ENCODE measurements at places on chromosomes 5 and 9.

DNA sequence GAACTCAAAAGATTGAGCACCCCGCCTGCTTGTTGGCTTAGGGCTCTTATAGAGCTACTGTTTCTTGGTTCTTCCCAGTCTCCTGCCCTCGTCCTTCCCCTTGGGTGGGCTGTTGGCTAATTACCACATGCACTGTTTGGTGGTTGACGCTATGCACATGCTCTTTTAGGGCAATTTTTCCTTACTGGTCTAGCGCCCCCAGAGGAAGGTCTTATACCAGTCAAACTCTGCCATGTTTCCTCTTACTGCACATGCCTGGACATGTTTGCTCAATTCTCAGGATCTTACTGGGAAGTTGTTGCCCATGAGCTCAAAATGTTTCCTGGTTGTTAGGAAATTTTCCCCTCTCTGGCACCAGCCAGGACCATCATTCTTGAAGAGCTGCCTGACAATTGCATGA is 101.9 kb downstream of the SLC28A3 start:
- DNase-seq = no peak

GRCh38 chr5:88391116-88391515 is 122.5 kb upstream of the TMEM161B start:
- DNase-seq = no peak

DNA sequence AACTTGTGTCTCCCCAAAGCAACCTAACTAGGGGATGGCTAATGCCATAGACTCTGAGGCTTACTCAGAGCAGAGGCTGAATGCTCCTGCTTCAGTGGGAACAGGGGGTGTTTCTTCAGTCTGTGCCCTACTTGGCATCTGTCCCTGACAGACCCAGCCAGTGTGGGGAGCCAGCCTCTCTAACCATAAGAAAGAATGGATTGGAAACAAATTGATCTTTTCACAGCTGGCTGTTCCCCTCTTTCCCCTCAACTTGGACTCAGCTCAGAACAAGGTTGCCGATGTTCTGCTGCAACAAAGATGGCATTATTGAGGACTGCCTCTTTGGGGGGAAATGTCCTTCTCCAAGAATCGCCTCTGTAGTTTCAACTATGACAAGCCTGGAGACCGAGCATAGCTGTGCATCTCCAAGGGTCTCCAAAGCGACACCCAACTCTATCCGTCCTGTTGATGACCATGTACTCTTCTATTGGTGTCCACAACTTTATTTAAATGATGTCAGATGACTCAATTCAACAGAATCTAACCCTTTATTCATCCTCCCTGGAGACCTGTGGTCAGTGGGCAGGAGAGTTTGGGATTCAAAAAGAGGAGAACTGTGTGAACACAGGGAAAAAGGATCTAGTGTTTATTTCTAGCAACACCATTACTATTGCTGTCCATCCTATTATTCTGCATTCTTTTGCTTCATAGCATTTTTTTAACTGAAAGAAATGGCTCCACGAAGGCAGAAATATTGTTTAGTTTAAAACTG is 24.7 kb upstream of the TNC start:
- no peak for DNase-seq

GRCh38 chr9:92961627-92962302 is 14.4 kb downstream of the FGD3 start:
- DNase-seq = no peak

- no peak for DNase-seq
These were observed 24.4 kb upstream of the RNF38 start for GRCh38 chr9:36424289-36425055.

DNA sequence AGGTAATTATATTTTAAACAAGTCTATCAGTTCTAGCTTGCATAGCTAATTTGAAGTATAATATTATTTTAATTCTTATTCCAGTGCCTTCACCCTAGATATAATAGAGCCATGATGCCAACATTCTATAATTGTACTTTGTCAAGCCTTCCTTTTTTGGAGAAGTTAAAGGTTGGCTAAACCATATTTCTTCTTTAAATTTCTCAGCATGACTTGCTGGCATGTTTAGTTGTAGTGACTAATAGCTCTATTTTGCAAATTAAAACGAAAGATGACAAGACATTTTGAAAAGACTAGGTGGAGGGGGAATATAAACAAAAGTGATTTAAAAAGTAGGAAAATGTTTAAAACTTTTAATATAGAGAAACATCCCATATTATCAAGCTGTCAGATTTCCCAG is 400.7 kb downstream of the PSAT1 start:
- no peak for DNase-seq

- no peak for DNase-seq
These were observed 31.5 kb downstream of the STK10 start for GRCh38 chr5:172156541-172156994.

DNA sequence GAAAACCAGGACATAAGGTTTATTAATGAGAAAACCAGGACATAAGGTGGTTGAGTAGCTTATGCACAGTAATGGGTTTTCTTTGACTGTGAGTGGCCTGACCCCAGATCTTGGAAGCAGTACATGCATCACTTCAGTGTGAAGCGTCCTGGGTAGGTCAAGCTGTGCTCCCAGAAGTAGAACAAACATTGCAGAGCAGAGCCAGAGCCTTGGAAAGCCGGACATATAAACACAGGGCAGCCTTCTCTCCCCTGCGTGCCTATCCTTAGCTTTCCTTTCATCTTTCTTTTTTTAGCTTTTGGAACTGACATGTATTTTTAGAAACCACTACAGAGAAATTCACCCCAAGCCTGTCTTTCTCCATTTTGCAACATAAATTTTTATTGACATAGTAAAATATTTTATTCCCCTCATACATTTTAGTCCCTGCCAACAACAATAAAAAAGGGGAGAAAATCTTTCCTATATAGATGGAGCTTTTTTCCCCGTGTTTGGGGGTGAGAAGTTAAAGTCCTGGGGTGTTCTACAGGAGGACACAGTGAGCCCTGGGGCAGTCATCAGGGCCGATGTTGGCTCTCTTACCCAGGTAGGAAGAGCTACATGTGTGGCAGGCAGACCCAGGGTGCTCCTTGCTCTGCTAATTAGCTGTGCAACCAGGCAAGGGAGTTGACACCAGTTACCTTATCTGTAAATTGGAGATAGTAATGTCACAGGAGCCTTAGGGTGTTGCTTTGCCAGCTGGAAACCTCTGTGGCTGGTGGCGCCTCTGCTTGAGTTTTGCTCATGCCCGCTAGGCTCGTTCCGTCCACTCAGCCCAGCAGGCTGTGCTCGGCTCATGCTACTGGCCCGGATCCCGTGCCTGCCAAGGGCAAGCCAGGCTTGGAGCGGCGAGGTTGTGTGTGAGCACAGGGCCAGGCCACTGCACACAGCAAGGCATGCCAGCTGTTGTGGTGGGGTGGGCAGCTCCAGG is 389.6 kb downstream of the KDM4C start:
- DNase-seq = no peak

- no peak for DNase-seq
These were observed 161.3 kb downstream of the MACROH2A1 start for GRCh38 chr5:135237748-135238103.

DNA sequence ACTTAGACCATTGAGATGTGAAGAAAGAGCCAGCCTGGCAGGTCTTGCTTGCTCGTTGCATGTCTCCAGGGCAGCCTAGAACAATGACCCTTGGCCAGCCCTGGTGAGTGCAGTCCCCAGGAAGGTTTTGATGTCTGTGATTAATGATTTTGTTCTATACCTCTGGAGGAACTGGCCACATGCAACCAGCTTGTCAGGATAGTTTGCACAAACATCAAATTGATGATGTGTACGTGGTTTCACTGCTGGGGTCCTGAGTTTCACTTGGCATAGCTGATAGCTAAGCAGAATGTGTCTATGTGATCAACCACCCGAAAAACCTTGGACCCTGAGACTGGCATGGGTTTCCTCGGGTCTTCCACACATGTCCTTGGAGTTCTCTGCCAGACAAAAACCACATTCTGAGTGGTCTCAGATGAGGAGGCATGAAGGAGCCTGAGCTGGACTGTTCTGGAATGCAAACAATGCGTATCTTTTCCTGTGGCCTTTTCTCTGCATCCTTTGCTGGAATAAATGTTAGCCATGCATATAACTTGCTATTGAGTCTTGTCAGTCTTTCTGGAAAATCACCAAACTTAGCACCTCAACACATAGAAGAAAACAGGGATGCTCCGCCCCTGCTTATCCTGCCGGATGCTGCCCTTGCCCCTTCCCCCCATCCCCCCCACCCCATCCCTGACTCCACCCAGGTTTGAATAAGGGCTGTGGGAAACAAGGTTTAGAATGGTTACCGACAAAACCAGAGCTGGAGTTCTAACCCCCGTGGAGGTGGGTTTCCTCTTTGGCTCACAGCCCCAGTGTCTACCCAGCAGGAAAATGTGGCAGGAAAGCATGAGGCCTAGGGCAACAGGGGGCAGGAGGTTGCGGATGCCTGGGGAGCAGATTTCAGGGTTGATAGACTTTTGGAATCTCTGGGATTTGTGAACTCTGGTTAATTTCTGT is 50.1 kb upstream of the ANKRD33B start:
- peak; percentile 100 for DNase-seq

- no peak for DNase-seq
These were observed 700 bp downstream of the CDO1 start for GRCh38 chr5:115815693-115816225.

DNA sequence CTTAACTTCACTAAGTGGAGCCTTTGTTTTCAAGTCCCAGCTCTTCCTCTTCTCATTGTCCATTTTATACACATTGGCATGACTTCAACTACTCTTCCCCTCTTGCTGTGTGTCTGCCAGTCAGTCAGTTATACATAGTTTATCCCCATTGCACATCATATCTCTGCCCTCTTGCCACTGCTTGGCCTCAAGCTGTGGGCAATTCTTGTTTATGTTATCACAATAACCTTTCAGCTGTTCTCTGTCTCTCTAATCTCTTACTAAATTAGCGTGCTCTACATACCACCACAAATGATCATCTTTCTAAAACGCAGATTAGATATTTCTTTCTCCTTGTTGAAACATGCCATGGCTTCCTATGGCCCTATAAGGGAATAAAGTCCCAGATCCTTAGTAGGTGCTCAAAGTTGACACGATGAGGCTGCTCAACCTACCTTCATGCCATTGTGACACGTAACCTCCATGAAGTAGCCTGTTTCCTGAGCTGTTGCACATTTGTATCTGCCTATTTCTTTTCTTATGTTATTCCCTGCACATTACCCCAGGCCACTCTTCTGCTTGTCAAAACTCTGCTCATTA is 239.3 kb downstream of the GAS1 start:
- DNase-seq = no peak

- DNase-seq = no peak
These were observed 356.5 kb downstream of the CDH9 start for GRCh38 chr5:26681861-26682260.

DNA sequence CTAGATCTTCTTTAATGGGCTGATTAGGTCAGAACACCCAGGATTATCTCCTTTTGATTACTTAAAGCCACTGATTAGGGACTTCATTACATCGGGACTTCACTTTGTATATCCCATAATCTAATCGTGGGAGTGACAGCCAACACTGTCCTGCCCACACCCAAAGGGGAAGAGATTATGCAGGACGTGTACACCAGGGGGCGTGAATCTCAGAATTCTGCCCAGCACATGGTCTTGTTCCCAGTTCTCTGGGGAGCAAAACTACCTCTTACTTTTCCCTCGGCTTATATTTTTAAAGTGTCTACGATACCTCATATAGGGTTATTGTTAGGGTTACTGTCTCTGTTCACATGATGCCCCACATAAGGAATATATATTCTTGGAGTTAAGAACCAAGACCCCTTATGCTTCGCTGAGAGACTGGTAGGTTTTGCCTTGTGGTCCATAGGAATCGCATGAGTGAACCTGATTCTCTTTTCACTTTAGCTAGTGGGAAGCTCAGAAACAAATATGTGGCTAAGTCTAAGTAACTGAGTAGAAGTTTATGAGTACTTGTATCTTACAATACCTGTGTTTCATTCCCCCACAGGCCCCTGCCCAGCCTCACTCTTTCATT is 192.7 kb downstream of the GNA14 start:
- no peak for DNase-seq

GRCh38 chr9:126502417-126503332 is 111.1 kb upstream of the LMX1B start:
- peak; percentile 40 for DNase-seq

GRCh38 chr9:87613265-87614111 is 112.4 kb upstream of the CTSL start:
- no peak for DNase-seq

GRCh38 chr5:133290669-133291240 is 238.9 kb downstream of the HSPA4 start:
- DNase-seq = no peak

- DNase-seq = no peak
These were observed 122.3 kb upstream of the CCDC112 start for GRCh38 chr5:115418788-115419187.

DNA sequence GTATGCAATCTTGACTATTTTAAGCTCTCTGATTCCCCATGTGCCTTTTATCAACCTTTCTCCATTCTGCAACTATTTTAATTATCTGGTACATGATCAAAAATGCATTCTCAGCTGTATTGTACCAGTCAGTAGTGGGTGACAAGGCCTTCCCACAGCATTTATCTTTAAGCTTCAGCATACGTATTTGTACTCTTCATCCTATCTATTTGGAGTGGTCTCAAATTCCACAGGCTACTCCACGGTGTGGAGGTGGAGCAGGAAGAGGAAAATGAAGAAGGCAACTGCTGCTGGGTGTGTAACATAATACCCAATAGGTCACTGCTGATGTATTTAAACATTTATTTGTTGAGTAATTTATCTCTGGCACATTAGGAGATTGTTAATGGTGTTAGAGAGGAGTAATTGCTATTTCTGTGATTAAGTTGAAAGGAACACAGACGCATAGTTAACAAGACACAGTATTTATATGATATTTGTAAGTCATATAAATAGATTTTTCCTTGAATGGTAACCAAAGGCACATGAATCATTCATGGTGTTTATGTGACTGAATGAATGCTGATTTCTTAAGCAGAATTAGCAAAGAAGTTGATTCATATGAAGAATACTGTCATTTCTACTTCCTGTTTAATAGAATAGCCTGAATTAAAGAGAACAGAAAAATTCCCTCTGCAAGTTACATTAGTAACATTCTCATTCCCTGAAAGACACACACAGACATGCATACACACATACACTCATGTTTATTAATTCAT is 153.8 kb upstream of the NR3C1 start:
- no peak for DNase-seq
